ENCODE measurements at places on chromosomes 3 and 15.

GRCh38 chr3:149332771-149333170, 665 bp downstream of the TM4SF18 start:
- no peak for DNase-seq

DNA sequence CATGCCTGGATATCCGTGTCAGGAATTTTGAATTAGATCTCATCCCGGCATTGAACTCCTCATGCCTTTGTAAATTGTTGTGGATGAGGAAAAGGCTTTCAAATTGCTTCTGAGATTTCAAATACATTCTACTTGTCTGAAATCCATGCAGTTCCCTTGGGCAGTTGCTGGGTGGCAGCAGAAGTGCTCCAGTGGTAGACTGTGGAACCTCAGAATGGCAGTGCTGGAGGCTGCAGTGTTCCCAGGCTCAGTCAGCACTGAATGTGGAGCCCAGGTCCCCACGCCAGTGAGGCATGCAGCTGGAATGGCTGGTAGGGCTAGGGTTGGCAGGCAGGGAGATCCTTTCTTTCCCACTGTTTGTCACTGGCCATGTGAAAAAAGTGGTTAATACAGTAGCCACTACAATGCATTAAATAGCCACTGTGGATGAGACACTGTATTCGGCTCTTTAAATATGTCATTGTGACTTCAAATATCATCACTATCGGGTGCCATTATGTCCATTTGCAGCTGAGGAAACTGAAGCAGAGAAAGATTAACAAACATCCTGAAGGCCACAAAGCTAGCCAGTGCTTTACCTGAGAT, 98.6 kb downstream of the TPRG1 start:
- DNase-seq, result peak; percentile 38

GRCh38 chr3:36561601-36562000, 181.3 kb downstream of the STAC start:
- DNase-seq, result no peak

GRCh38 chr15:41494190-41494921, 682 bp downstream of the ITPKA start:
- DNase-seq, result no peak
